ENCODE measurements at places on chromosomes 11 and 22.

DNA sequence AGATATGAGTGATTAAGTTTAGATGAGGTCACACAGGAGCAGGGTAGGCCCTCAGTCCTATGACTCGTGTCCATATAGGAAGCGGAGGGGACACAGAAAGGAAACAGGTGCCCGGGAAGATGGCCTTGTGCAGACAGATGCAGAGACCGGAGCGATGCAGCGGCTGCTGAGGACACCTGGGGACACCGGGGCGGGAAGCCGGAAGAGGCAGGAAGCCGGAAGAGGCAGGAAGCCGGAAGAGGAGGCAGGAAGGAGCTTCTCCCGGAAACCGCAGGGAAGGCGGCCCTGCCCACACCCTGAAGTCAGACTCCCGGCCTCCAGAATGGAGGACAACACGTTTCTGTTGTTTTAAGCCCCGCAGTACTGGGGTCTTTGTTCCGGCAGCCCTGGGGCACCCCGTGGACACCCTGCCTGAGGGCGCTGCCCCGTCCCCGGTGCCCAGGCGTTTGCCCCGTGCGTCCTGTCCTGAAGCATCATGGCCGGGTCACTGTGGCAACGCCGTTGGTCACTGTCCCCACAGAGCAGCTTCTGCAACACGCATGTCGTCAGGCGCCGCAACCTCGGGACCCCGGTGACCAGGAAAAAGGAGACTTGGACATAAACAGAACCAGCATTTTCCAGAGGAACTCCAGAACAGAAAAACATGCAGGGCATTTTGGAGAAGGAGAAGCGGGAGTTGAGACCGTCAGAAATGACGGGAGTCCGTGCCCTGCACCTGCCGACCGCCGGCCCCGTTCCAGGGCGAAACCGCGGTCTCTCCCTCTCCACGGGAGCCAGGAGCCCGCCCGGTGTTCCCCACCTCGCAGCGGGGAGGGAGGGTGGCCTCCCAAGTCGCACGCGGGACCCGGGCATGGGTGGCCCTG, 103.4 kb downstream of the BRD1 start:
- no peak for DNase-seq

DNA sequence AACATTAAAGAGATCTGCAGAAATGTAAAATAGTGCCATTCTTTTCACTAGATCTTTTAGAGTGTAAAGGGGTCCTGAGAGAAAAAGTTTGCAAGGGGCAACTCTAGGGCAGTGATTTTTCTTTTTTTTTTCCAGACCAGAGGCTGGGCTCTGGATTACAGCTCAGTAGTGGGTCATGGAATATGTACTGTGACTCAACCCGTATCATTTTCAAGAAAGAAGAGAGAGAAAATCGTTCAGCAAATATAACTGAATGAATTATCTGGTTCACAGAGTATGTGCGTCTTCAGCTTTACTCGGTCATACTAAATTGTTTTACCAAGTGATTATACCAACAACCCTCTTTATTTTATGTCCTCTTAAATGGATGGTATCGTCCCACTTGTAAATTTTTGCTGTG, 3.8 kb downstream of the CEP57 start:
- no peak for DNase-seq

DNA sequence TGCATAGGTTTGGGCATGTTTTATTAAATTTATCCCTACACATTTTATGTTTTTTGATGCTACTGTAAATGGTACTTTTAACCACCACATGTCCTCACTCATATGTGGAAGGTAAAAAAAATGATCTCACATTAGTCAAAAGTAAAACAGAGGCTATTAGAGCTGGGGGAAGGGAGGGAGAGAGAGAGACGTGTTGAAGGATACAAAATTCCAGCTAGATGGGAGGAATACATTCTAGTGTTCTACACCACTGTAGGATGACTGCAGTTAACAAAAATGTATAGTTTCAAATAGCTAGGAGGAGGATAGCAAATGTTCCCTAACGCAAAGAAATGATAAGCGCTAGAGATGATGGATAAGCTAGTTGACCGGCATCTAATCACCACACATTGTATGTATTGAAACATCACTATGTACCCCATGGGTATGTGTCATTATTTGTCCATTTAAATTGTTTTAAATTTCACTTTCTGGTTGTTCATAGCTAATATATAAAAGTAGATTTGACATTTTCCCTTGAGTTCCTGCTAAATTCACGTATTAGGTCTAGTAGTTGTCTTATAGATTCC, 9.9 kb upstream of the GNB1L start:
- DNase-seq: no peak

DNA sequence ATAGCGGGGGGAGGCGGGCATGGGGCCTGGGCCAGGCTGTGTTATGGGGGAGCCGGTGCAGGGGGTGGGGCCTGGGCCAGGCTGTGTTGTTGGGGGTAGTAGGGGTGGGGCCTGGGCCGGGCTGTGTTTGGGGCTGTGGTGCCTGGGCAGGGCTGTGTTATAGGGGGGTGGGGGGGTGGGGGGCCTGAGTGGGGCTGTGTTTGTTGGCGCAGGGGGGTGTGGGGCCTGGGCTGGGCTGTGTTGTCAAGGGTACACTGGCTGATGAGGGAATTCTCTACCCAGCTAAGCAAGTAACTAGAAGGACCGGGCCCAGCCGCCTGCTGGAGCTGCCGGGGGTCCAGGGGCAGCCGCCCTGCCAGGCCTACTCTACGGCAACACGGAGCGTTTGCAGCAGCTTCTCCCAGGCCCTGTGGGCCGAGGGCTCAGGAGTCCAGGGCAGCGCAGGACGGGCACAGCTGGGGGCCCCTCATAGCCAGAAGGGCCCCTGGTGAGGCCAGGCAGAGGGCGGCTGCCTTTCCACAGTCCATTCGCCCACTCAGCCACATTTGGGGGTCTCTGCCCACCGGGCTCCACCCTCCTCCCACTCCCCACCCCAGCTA, 10.1 kb upstream of the PIM3 start:
- no peak for DNase-seq

DNA sequence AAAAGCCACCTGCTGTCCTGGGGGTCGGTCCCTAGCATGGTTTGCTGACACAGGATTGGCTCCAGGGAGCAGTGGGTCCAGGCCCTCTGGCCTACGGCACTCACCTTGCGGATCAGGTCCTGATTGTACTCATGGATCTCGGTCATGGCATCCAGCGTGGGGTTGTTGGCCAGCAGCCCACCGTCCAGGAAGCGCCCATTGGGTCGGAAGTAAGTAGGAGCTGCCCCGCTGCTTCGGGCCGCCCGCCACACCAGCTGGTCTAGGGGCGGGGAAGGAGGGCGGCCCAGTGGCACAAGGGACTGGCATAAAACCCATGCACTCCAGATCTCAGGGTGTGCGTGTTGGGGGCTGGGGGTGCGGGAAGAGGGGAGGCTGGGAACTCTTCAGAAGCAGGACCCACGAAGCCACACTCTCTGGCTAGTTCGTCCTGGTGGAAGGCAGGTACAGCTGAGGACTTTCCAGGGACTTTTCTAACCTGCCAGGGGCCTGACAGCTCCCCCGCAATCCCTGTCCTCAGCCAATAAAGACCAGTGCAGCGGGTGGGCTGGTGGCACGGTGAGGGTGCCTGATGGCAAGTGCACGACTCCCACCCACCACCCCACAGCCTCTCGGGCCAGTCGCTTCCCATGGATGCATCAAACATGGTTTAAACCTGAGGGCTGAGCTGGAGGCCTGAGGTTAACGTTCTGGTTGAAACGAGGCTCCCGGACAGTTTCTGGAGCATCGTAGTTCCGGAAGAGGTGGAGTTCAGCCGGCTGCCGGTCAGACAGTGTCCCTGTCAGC, 5.1 kb upstream of the BAIAP2L2 start:
- DNase-seq: no peak

DNA sequence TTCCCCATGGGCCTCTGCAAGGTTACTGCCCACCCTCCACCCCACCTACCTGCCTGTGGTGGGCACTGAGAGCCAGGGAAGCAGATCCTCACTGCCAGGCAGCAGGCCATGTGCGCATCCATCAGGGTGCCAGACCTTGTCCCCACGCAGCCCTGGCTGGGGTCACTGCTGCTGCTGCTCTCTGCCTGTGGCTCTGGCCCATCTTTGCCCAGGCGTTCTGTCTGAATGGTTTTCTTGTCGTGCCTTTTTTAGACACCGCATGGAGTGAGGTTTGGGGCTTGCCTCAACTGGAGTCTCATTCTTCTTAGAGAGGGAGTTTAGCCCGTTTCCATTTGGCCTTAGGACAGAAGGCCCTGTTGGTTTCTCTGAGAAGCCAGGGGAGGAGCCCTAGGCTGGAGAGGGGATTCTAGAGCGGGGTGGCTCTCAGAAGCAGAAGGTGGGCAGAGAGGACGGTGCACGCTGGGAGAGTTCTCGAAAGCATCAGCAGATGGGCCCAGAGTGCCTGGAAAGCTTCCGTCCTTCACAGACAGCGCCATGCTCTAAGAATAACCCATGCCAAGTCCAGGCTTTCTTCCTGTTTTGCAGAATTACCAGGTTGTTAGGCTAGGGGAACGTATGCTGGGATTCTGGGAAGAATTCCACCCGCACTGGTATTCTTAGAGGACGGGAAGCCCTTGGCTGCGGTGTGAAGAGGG, 8.1 kb downstream of the TANGO2 start:
- no peak for DNase-seq

GRCh38 chr11:70430671-70431574, 32.6 kb downstream of the CTTN start:
- DNase-seq: no peak

GRCh38 chr11:38683484-38683883, 2085.4 kb upstream of the RAG2 start:
- DNase-seq: no peak

GRCh38 chr22:42150727-42151590, 20.3 kb upstream of the CYP2D6 start:
- DNase-seq: no peak

- no peak for DNase-seq
Measured at GRCh38 chr11:4049006-4049405, 45.6 kb upstream of the RRM1 start.

Measured in stimulated activated CD4-positive, alpha-beta T cell treated with anti-CD3 and anti-CD28 coated beads, Interleukin-2, amount 100 ng/mL, for 48 hours (primary cell).